Stimulated activated CD8-positive, alpha-beta memory T cell treated with anti-CD3 and anti-CD28 coated beads, Interleukin-2, amount 100 ng/mL, for 48 hours (primary cell): ENCODE measurements at places on chromosomes 5 and 9.

- DNase-seq = no peak
Observed at GRCh38 chr9:114539701-114540380, 34.6 kb upstream of the WHRN start.

GRCh38 chr9:4618700-4619099 is 43.4 kb upstream of the PLPP6 start:
- no peak for DNase-seq

DNA sequence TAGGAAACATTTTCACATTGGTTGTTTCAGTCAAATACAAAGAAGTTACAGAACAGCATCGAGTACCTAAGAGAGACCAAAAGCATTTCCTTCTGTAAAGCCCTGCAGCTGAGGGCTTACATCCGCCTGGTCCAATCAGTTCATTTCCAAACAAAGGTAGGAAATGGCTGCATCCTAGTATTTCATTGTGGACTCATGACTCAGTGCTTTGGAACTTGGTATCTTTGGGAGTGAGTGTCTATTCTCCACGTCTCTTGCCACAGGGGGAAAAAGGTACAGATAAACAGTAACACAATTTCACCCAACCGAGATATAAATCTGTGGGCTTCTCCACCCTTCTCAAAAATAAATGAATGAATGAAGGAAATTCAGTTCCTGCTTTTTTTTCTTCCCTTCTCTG is 75.4 kb downstream of the NFIB start:
- no peak for DNase-seq

GRCh38 chr5:150340614-150341255 is 16.8 kb upstream of the TCOF1 start:
- DNase-seq = no peak

- no peak for DNase-seq
Observed at GRCh38 chr5:78560000-78560855, 88.3 kb downstream of the LHFPL2 start.

- no peak for DNase-seq
Observed at GRCh38 chr9:78680196-78680595, 383.3 kb downstream of the PSAT1 start.

DNA sequence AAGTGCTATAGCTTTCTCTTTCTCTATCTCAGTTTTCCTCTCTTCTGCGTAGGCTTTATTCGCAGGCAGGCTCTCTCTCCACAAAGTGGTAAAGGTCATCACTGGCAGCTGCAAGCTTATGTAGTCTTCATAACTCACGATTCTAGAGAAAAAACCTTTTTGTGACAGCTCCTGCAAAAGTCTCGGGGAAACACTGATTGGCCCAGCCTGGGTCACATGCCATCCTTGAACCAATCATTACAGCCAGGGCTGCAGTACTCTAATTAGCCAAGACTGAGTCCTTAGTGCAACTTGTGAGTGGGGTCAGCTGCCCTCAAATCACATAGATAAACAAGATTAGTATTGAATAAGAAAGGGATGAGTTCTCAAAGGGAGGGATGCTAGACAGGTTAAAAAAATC is 18.3 kb upstream of the FRMPD1 start:
- no peak for DNase-seq

- DNase-seq = peak; percentile 4
Observed at GRCh38 chr5:32499261-32499660, 54.7 kb upstream of the ZFR start.

- DNase-seq = no peak
Observed at GRCh38 chr5:80291761-80292160, 28.0 kb upstream of the SPZ1 start.

DNA sequence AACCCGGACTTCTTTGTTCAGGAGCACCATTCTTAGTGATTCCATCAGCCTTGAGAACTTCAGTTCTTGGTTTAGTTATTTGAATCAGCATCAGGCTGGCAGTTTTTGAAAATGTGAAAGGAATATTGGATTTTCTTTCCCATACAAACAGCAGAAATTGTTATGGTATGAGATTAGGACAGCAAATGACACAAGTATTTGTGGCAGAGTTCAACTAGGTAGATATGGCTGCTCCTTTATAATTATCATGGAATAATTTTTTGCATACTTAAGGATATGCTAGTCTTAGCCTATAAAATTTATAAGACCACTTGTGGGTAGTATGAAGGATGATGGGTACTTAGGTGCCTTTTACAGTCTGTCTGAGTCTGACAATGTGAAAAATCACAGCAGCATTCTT is 25.5 kb downstream of the ERAP2 start:
- no peak for DNase-seq

- DNase-seq = no peak
Observed at GRCh38 chr9:98375138-98375726, 119.8 kb upstream of the TBC1D2 start.

DNA sequence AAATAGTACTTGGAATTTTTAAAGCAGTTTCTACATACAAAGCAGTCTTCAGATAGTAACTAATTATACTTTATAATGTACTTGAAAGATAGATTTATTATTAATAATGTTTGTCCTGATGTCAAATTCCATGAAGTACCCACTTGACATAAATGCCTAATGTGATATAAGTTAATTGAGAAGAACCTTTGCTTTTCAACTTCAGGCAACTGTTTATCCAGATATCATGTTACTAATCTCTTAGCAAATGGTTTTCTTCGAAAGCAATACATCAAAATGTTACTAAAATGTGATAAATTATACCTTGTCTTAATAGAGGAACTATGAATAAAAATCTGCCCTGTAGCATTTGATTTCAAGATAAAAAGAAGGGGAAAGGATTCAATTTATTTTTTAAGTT is 146.8 kb upstream of the FBXL17 start:
- no peak for DNase-seq

DNA sequence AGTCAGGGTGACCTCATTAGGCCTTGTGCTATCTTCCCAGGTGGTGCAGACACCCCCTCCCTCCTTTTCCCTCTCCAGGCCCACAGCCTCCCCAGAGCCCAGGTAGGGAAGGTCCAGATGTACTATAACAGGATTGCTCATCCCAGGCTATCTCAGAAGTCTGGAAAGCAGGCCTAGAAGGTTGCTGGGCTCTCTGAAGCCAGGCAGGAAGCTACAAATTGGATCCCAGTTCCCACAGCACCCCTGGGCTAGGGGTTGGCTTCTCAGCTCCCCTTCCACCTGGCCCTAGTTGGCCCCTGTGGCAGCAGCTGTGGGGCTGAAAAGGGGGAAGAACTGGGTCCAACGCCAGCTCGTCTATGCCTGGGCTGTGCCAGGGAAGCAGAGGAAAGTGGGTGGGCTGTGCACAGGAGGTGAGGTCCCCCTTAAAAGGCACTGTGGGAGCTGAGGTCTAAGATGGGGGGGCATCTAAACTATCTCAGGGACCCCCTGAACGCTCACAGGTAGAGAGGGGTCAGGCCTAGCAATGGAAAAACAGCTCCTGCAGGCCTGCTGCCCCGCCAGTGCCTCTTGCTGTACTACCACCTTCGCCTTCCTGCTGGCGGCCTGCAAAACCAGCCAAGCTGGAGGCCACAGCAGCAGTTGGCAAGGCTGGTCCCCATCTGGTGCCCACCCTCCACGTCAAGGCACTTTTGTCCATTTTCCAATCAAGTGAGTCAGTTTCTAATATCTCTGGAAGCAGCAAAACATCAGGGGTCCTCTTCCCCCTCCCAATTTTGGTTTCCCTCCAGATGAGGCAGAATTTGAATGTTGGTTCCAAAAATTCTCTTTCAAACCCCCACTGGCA is 13.3 kb upstream of the PSMD5 start:
- no peak for DNase-seq

DNA sequence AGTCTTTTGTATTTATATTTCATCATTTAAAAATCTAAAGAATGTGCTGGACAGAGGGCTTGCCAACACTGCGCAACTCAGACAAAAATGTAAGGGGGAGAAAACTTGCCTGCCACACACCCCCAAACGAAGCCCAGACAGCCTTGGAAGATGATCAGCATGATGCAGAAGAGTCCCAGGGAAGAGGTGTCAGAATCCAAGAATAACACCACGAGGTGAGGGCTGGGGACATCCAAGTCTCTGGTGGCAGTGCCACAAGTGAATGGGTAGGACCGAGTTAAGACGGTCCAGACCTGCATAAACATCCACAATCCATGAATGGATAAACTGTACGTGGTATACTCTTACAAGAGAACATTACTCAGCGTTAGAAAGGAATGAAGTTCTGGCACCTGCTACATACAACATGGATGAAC is 10.4 kb downstream of the EPB41L4B start:
- no peak for DNase-seq

GRCh38 chr9:131657037-131657377 is 82.9 kb downstream of the RAPGEF1 start:
- no peak for DNase-seq

DNA sequence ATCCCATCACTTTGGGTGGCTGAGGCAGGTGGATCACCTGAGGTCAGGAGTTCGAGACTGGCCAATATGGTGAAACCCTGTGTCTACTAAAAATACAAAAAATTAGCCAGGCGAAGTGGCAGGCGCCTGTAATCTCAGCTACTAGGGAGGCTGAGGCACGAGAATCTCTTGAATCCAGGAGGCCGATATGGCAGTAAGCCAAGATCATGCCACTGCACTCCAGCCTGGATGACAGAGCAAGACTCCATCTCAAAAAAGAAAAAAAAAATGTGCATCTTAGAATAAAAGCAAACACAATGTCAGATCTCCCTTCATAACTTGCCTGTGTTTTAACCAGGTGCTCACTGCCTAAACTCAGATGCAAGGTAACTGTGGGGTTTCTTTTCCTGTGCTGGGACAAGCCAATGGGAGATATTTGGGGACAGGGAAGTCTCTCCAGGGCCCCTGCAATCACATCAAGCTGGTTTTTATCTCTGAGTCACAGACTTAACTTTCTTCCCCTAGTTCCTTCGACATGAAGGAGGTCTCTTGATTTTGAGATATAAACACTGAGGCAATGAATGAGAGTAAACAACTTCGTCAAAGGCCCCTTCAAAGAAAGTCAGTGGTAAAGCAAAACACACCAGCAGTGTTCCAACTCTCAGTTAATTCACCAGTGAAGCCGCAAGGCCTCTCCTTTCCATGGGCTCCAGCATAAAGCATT is 99.1 kb downstream of the SNX18 start:
- DNase-seq = no peak

DNA sequence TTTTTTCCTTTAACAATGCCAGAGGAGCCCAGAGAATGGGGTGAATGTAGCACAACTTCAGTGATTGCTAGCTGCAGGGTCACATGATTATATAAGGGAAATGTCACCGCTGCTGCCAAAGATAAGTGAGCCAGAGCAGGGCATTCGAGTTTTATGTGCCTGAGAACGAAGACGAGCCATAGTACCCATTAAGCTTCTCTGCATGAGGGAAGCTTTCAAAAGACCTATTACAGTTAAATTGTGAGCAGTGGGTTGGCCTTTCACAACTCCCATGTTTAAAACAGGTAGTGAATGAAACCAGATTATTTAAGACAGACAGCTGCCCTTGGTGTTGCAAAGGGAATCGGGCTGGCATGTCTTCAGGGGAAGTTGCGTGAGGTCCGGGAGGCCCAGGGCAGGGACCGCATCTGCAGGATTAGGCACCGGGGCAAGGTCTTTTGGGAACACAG is 82.4 kb upstream of the TNFAIP8 start:
- no peak for DNase-seq

DNA sequence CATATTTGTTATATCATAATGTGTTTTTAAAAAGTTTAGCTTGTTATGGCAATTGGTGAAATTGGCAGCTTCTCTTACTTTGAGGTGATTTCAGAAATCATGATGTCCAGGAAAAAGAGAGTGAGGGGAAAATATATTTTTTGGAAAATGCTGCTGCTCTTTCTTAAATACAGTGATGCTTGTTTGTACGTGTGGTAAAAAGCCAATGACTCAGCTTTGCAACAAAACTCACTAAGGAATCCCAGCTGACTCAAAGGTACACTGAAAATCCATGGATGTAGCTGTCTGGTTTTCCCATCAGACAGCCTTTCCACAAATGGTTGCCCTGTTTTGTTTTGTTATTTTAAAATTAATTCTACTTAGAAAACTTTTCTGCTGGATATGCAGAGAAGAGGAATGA is 306.4 kb upstream of the PAPPA start:
- DNase-seq = no peak

- no peak for DNase-seq
Observed at GRCh38 chr5:140273401-140273877, 29.5 kb downstream of the PFDN1 start.

DNA sequence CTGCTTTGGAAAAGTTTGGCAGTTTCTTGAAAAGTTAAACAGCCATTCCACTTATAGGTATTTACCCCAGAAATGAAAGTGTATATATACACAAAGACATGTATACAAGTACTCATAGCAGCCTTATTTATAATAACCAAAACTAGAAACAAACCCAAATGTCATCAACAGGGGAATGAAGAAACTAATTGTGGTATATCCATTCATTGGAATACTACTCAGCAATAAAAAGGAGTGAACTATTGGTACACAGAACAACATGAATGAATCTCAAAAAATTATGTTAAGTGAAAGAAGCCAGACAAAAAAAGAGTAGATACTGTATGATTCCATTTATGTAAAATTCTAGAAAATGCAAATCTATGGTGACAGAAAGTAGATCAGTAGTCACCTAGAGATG is 2.7 kb downstream of the MORN5 start:
- DNase-seq = no peak

DNA sequence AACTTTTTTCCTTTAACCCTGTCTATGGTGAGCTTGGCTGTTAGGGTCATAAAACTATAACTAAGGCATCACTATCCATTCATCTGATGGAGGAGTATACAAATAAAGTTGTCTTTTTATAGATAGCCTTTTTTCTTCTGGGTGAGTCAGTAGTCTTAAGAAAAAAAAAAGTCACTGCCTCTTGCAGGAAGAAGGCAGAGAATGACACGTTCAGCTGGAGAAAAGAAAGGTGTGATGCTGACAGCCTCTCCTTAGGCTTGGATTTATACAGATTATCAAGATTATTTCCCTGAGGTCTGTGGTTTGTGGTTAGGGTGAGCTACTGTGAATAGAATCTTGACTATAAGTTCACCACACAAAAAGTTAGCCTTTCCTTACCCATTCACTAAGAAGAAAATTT is 23.0 kb downstream of the EPB41L4B start:
- DNase-seq = no peak

GRCh38 chr5:176647843-176648473 is 674 bp downstream of the TSPAN17 start:
- no peak for DNase-seq

GRCh38 chr5:105840800-105841199 is 1829.9 kb downstream of the EFNA5 start:
- DNase-seq = no peak

- DNase-seq = no peak
Observed at GRCh38 chr5:98581112-98581997, 192.1 kb upstream of the RGMB start.

DNA sequence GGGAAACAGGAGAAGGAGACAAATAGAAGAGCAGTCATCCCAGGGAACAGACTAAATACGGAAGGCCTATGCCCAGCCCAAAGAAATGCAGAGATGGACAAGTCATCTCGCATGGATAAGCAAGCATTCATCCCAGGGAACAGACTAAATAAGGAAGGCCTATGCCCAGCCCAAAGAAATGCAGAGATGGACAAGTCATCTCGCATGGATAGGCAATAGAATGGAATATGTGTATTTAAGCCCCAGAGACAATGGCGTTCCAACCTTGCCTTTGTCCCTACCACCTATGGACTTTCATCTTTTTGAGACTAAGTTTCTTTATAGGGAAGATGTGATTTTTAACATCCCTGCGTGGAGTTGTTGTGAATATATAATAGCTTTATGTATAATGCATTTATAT is 242.2 kb upstream of the TNC start:
- DNase-seq = no peak
